Activated naive CD4-positive, alpha-beta T cell treated with anti-CD3 and anti-CD28 coated beads for 36 hours (primary cell): ENCODE measurements at places on chromosomes 5 and 9.
A peak's percentile ranks its signal among the peaks of the same experiment; 100 is the strongest.

GRCh38 chr5:51203598-51203997 is 179.7 kb upstream of the ISL1 start:
- no peak for DNase-seq

DNA sequence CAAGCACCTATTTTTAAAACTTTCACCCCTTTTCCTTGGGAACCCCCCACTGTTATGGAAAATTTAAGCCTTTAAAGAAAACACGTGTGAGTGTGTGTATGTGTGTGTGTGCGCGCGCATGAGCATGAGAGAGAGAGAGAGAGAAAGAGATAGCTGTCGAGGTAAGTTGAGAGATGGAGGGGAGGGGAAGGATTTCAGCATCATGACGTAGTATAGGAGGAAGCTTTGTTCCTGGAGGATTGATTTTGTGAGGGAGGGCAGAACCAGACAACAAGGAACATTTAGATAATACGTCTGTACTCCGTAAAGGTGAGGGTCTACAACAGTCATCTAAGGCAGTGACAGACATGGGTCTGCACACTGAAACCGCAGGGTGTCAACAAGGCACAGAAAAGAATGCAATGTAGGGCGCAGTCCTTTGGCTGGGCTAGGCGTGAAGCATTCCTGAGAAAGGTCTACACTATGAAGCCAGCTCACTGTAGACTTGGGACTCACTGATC is 227.7 kb downstream of the SMARCA2 start:
- no peak for DNase-seq

DNA sequence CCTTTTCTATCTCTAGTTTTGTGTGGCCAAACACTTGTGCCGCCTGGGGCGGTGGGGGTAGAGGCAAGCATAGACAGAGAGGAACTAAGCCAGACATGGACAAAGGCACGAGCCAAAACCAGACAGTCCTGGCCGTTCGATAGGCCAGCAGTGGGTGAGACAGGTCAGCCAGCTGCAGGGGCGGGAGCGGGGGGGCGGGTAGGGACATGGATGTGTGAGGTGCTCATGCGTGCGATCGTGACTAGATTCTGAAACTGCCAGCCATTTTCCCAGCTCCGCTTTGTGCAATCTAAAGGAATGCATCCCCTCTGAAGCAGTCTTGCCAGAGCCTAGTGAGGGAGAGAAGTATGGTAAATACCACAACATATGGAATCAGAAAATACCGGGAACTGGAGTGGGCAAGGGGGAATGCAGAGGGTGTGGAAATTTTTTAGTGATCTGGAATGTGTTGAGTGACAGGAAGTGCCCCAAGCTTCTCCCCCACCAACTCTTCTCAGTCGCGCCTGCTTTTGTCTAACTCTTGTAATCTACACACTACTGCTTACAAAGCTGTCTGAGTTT is 111.9 kb downstream of the NR6A1 start:
- DNase-seq, result peak; percentile 72

GRCh38 chr9:136960212-136960937 is 8.3 kb downstream of the LCN12 start:
- no peak for DNase-seq

DNA sequence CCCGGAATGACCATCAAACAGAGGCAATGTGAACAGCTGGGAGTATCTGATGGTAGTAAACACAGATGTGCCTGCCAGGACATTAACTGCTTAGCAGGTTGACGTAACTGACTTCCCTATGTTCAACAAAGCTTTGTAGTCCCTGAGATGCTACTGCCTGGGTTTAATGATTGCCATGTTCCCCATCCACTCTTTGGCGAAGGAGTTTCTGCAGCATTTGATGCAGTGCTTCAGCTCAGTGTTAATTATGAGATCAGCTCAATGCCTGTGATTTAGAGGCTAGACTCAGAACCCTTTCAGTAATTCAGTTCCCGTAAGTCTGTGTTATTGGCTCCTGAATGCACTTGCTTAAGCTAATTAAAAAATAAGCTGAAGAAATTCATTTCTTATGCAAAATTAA is 547.3 kb upstream of the ZNF608 start:
- no peak for DNase-seq

DNA sequence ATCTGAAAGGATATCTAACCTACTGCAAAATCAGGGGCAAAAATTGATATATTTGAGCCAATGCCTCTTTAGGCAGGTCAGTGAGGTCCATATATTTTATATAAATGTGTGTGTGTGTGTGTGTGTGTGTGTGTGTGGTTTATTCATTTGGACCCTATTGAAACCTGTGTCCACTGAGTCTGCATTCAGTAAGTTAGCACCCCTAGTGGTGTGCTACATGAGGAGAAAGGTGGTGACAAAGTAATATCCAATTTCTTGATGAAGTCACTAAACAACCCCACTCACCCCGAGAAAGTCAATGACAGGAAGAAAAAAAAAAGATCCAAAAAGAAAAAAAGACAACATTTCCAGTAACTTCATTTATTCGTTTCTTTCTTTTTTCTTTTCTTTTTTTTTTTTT is 4.1 kb downstream of the FBXW11 start:
- peak; percentile 27 for DNase-seq

DNA sequence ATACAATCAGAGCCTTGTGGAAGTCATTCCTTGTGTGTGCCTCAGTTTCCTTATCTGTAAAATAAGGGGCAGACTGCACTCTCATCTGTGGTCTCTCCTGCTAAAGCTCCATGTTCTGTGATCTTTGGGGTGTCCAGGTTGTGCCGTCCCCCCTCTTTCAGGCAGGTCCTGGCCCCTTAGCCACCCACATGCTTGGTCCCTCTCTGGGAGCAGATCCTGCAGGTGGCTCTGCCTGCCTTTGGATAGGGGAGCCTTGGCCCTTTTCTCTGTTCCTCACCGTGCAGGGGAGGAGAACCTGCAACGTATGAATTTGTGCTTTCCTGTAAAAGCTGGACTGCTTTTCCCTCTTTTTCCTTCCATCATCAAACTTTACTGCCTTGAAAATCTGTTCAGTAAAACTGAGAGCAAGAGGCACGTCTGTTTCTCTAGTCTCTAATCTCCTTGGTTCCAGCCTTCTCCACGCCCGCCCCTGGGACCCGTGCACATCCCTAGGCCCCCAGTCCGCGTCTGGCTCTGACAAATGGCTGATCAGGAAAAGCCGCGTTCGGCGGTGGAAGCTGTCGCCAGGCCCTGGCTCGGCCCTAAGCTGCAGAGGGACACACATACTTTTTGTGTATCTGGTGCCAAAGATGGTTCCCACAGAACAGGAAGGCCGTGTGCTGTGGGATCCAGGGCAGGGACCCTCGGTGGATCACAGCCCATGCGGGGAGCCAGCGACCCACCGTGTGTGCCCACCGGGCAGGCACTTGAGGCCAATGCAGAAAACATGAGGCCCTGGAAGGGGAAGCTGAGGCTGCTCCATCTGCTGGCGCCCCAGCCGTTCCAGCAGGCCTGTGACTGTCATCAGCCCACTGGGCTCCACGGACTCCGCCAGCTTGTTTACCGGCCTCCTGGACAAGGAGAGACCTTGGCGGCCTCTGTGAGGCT is 43.4 kb upstream of the COL5A1 start:
- no peak for DNase-seq

DNA sequence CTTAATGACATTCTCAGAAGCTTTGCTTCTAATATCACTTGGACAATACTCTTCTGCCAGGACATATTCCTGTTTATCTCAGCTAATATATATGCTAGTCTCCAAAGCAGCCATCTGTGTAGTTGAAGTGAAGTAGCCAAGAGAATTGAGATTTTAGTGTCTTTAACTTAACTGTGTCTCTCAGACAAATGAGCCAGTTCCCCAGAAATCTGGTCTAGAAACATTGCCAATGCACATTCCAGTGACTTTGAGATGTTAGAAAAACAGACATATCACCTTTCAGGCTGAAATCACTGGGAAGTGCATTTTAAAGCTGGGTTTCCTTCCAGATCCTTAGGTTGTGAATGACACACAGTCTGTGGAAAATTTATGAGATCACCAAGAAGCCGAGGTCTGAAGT is 114.6 kb downstream of the MTX3 start:
- no peak for DNase-seq

DNA sequence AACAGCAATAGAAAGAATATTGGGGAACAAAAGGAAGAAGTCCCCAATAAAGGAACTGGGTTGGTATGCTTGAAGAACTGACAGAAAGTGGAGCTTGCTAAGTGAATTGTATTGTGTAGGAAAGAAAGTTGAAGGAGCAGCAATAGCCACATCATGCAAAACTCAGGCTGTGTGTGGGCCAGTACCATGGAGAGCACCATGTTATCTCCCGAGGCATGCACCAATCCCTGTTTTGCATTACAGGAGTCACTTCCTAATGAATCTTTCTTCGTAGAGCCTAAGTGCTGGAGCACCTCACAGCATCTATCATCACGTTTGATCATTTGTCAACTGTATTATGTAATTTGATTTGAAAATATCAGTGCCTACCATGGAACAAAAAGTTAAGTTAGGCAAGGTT is 137.7 kb upstream of the NMUR2 start:
- DNase-seq, result no peak

- no peak for DNase-seq
Measured at GRCh38 chr5:64827703-64828102, 59.0 kb downstream of the CWC27 start.

GRCh38 chr5:67528953-67529352 is 332.4 kb upstream of the CD180 start:
- DNase-seq, result no peak

DNA sequence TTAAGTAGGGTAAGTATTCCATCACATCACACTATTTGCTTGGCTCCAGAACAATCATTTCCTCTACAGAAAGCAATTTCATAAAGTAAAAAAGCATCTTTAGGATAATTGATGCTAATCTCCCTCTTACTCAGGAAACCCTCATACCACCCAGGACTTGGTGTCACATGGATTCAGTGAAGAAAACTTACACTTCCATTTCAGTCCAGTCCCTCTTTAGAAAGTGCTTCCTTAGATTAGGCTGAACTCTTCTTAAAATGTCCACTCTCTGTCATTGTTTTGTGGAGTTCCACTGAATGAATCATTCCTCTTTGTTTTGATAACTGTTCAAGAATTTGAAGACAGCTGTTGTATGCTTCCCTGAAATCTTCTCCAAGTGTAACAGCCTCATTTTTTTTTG is 144.0 kb upstream of the ZNF462 start:
- DNase-seq, result no peak

DNA sequence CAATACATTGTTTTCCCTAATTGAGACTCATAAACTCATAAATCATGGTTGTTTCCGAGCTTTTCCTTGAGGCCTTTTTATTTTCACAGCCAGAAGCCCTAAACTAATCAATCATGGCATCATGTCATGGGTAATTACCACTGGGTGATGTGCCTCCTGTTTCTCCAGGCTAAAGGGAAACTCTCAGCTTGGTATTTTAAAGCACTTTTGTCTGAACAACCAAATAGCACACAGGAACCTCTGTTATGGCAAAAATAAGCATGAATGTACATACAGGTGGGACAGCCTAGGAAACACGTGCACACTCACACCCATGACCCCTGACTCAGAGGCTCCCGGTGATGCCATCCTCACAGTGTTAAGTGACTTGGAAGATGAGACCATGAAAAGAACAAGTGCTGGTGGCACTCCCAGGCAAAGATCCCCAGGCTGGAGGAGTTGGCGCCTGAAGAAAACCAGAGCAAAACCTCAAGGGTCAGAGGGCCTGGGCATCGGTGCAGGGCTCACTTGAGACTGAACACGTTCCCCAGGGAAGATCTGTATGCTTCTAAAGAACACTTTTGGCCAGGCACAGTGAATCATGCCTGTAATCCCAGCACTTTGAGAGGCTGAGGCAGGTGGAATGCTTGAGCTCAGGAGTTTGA is 154.3 kb downstream of the ROR2 start:
- DNase-seq, result no peak

DNA sequence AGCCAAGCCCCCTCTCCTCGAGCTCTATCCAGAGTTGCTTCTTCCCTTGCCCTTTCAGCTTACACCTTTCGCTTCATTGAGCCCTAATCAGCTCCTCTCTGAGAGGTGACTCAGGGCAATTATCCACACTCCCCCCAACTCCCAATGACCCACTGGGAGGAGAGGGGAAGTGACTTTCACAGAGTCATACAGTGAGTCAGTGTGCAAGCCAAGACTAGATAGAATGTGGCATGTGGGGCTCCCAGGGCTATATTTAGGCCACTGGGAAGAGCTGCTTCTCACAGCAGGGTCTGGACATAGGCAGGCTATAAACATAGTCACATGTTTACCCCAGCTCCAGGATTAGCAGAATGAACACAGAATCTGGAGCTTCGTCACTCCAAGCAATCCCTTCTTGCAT is 57.4 kb downstream of the NRG2 start:
- DNase-seq, result no peak

DNA sequence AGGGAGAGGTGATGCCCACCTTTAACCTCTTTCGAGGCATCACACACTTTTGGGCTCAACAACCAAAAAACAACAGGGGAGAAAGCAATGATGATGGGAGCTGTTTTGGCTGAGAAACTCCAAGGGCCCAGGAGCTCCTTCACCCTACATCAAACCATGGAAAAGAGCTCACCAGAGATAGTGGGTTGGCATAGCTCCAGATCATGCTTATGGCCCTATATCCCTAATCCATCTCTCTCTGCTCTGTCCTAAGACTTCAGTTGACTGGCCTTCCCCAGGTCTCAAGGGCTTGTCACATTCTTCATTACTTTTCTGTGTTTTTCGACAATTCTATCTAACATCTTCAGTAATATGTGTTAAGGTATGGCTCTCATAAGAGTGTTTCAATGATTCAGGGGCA is 5.7 kb upstream of the CTSL start:
- DNase-seq, result no peak

- no peak for DNase-seq
Measured at GRCh38 chr9:9002826-9003583, 1203.4 kb upstream of the DMAC1 start.

DNA sequence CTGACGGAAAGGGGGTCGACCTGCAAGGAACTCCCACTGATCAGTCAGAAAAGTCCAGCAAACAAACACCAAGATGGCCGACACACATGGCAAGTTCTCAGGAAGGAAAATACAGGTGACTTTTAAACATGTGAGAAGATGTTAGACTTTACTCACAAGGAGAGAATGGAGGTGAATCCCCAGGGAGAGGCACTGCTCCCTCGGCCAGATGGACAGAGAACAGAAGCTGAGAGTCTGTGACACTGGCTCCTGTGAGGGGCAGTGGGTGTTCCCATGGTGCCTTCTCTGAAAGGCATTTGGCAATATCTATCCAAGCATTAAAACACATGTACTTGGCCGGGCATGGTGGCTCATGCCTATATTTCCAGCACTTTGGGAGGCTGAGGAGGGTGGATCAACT is 22.8 kb downstream of the COL5A1 start:
- no peak for DNase-seq

DNA sequence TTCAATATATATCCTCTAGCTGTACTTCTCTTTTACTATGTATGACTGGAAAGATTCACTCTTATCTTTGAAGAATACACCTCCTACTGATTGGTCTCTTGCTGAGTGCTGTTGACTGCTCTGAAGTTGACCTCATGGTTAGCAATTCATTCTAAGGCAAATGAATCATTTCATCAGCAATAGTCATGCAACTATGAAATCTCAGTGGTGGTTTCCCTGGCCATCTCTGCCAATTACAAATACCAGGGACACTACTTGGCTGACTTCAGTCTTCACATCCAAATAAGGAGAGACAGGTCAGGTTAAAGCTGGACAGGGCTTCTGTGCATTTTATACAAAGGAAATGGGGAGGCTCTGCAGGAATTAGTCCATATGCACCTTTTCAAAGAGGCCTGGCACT is 333.5 kb upstream of the ACTBL2 start:
- no peak for DNase-seq
